ENCODE measurements at places on chromosomes 11 and 22.

DNA sequence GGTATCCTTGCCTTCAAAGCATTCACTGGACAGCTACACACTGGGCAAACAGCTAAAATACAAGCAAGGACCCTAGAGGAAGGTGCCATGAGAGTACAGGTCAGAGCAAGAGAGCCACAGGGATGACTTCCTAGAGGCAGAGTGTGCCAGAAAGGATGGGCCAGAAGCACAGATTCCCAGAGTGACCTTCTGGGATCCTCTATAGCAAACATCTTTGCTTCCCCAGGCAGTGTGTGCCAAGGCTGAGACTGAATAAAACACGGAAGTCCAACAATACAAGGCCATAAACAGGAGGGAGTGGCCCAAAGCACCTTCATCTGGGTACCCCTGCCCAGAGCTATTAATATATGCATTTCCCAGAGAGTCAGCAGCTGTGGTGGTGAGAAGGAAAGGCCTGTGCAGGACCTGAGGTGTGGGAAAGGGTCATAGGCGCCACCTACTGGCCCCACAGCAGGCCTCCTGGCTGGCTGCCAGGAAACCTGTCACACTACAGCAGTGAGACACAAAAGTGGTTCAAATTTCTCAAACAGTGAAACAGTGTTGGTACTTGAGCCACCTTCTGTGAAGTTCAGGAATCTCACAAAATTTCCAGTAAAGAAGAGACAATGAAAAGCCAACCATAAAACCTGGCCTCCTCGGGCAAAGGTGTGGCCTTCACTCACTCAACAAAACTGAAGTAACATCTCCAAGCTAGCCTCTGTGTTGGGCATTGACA, 20.3 kb downstream of the CLPB start:
- DNase-seq, result peak; percentile 97

GRCh38 chr11:10394229-10395101, 60.6 kb upstream of the AMPD3 start:
- no peak for DNase-seq

DNA sequence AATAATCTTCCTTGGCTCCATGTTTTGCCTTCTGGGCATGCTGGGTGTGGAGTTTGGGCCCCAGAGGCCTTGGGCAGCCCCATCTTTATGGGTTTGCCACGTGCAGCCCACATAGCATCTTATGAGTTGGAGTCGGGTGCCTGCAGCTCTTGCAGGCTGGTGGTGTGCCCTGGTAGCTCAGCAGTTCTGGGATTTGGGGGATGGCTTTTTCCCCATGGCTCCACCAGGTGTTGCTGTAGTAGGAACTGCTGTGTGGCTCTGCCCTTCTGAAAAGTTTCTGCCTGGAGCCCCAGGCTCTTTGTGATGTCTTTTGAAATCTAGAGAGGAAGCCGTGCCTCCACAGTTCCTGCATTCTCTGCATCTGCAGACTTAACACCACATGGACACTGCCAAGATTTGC, 16.8 kb downstream of the EED start:
- DNase-seq, result no peak

DNA sequence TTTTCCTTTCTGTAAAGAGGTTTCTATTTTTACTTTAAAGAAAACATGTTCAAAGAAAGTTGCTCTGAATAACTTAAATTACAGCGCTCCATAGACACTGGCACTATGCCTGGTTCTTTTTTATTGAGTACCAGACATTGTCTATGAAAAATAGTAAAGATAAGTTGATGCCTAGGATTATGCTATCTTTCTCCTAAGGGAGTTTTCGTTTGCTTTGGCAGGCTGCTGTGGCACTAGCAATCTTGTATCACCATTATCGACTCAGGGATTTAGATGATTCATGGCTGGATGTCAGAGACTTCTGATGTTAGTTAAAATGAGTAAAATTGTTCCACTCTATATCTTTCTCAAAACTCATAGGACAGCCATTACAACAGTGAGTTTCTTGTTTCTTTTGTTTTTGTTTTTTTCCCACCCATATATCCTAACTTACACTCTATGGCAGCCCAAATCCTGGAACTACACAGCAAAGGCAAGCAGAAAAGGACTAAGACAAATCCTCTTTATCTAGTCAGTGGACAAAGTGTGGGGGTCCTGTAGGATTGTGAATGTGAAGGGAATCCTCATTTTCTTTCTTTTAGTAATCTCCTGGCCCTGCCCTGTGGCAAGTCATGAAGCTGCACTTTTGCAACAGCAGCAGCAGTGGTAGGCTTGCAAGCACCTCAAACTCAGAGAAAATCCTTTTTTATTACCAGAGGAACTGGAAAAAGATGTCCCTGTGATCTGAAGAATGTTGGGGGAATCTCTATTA, 20.7 kb downstream of the SLN start:
- DNase-seq, result no peak

DNA sequence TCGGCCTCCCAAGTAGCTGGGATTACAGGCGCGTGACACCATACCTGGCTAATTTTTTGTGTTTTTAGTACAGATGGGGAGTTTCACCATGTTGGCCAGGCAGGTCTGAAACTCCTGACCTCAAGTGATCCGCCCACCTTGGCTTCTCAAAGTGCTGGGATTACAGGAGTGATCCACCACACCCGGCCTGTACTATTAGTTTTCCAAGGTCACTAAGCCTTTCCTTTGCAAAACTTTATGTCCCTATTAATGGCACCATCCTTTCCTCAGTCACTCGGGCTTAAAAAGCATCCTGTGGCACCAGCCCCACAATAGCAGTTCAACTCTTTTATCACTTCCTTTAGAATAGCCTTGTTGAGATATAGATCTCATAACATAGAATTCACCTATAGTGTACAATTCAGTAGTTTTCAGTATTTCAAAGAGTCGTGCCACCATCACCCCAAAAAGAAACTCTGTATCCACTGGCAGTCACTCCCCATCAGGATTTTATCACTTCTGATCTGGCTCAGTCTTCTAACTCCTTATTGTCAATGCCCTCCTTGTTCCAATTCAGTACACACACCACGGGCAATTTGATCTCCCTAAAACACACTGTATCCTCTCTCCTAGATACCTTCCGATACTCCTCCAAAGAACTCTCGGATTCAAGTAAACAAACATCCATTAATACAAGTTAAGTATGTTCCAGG, 921 bp upstream of the BCL2L13 start:
- DNase-seq, result peak; percentile 48

DNA sequence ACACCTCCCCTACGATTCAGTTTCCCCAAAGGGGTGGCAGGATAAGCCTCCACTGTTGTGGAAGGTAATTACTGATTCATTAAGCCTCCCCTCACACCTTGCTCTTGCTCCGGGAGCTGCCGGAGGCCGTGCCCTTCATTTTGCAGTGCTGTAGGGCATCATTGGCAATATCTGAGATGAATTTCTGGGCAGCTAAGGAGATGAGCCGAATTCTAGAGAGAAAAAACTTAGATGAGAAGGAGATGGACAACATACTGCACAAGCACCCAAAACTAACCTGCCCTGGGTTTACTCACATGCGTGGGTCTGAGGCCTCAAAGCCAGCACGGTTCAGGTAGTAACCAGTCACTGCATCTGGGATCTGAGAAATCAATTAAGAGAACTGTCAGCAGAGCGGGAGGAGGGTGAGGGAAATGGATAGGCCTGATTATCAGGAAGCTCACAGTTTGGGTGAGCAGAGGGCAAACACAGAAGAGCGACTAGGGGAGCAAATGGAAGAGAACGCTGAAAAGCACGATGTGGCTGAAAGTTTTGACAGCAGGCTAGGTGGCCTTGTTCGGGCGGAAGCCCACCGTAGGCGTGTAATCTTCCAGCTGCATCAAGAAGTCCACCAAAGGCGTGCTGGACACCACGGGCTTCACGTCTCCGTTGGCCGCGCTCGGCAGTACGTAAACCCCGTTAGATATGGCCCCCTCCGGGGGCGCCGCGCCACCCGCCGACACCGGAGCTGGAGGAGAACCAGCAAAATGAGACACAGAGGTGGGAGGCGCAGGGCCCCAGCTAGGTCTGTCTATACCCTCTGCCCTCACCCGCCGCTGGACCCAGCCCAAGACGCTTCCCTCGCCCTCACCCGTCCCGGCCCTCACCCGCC, 689 bp downstream of the TAF10 start:
- DNase-seq, result no peak

- no peak for DNase-seq
Observed at GRCh38 chr11:75809111-75809510, 5.9 kb upstream of the UVRAG start.

DNA sequence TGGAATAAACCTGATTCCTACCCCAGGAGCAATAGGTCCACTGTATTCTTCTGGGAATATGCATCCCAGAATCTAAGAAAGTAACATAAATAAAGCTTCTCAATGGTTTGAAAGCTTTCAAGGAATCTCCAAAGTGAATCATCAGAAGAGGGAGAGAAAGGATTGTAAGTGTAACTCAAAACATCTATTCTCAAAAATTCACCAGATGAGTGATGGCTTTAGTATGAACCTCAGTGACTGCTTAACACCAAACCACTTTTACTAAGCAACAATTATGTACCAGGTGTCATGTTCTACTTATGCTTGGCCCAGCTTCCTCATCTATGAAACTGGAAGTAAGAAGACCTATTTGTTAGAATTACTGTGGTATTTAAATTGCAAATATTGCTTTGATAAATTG, 7.4 kb downstream of the RAB38 start:
- DNase-seq, result no peak

DNA sequence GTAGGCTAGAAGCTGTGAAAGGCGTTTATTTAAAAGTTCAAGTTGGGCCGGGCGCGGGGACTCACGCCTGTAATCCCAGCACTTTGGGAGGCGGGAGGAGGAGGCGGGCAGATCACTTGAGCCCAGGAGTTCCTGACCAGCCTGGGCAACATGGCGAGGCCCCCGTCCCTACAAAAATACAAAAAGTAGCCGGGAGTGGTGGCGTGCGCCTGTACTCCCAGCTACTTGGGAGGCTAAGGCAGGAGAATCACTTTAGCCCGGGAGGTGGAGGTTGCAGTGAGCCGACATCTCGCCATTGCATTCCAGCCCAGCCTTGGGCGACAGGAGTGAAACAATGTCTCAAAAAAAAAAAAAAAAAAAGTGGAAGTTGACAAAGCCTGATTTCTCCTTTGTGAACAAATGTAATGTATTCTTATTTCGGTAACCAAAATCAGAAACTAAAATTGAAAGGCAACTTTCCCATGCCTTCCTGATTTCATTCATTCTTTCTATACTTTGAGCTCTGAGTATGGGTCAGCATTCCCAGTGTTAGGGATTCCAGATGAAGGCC, 825 bp downstream of the PTPMT1 start:
- peak; percentile 28 for DNase-seq

DNA sequence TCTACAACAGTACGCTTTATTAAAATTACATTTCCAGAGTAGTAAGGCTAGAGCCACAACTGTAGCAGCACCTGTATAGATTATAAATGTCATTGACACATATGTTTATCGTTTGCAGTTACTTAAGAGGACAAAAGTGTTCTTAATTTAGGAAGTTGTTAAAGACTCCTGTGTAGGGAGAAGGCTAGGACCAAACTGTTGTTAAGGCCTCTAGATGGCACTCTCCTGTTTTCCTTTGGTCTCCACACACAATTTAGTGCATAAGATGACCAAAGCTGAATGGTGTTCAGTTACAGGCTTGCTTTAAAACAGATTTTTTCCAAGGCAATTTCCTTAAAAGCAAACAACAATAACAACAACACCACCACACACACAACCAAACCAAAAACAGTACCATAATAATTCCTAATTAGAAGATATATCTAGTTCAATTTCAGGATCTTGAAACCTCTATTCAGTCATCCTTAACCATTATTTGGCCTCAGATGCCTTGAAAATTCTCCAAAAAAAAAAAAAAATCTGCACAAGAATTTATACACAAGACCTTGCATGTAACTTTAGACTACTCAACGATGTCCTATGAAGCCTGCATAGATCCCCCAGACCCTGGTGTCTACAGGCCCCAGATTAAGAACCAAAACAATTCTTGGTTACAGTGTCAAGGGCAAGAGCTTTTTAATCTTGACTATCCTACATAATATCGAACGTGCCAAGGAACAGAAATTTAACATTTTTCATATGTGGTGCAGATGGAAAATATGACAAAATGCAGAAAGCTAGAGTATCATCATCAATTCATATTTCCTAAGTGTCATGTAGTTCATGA, 42.6 kb upstream of the APOA1 start:
- peak; percentile 90 for DNase-seq

DNA sequence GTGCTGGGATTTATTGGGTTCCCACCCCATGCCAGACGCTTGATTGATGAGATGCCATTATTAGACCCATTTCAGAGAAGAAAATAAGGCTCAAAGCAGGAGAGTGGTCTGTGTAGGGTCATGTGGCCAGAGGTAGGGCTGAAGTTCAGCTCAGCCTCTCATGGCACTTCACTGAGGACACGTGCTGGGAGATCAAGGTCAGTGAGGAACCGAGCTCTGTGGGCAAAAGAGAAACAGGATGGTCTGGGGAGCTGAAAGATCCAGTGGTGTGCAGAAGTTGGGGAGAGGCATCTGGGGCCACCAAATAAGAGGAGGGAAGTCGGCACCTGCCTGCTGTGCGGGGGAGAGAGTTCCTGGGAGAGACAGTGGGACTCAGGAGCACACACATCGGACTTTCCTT, 19.6 kb downstream of the RHOD start:
- DNase-seq, result no peak

GRCh38 chr11:133015457-133015856, 516.8 kb downstream of the OPCML start:
- DNase-seq, result no peak

GRCh38 chr22:22811016-22812009, 76.3 kb upstream of the IGLL5 start:
- no peak for DNase-seq
